NCI-H2081 treated with DMSO at 0.1 percent for 48 hours (cell line): ENCODE measurements at places on chromosomes 13 and 19.

DNA sequence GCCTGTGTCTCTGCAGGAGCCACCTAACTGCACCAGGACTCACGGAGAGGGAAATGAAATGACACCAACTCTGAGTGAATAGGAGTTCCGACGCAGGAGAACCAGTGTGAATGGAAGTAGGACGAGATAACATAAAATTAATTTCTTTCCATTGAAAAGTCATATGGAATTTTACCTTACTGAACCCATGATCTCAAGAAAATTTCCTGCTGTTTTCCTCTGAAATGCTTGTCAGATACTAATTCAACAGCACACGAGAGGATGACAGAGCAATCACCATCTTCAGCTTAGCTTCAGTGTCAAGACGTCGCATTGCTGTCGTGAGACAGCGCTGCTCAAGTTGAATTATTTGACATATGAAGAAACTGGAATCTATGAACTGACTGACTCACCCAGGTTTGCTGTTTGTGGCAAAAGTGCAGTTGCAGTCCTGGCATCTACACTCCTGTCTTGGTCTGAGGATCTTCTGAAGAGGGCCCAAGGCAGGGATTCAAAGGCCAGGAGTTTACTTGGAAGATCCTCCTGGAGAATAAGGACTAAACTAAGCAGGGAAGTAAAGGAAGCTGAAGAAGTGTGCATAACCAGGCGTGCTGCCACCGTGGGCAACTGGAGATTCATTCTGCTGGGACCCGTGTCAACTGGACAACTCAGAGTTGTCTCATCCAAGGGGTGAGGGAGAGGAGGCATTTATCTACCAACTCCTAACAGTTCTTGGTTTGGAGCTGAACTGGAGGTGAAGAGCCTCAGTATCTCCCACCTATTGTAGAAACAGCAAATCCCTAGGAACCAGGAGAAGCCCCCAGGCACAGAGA, 214.4 kb upstream of the IRS2 start:
- no peak for DNase-seq

GRCh38 chr13:34104853-34105252, 286.9 kb downstream of the RFC3 start:
- no peak for DNase-seq

- no peak for DNase-seq
Observed at GRCh38 chr13:59671881-59672280, 491.8 kb downstream of the DIAPH3 start.

- no peak for DNase-seq
Observed at GRCh38 chr19:12544401-12544876, 6.8 kb downstream of the ZNF564 start.

DNA sequence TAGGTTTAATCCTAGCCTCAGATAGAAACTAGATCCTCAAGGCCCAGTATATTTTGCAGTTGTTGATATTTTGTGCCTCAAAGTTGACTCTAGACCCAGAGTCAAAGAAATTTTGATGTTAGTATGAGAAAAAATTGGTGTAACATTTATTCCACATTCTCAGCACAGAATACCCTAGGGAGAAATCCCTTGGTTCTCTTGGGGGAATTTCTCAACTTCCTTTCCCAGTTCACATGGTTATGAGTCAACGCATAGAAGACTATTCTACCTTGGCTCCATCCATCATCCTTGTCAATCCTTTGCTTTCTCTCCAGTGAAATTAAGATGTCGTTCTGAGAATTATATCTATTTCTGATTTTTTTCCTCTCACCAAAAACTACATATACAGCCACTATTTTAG, 145.3 kb downstream of the POSTN start:
- DNase-seq = no peak

DNA sequence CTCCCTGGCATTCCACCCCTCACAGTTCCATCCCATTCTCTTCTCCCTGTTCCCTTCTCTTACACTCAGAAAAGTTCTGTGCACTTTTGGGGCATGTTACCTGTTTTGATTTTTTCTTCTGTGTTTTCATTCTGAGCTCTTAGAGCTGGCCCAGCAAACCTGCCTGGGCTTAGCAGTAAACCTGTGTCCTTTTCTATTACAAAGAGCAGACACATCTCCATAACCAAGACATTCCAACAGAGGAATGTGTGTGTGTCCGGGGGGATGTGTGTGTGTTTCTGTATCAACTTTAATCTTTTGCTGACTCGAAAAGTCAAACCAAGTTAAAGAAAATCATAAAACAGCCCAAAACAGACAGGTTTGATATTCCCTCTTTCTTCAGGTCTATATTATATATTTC, 49.1 kb upstream of the SOX21 start:
- no peak for DNase-seq

DNA sequence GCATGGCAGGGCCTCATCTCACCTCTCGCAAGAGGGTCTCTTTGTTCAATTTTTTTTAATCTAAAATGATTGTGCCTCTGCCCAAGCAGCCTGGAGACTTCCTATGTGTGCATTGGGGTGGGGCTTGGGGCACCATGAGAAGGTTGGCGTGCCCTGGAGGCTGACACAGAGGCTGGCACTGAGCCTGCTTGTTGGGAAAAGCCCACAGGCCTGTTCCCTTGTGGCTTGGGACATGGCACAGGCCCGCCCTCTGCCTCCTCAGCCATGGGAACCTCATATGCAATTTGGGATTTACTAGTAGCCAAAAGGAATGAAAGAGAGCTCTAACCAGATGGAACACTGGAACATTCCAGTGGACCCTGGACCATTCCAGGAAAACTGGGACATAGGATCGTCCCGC, 8.0 kb downstream of the FXYD3 start:
- DNase-seq = no peak

- DNase-seq = no peak
Observed at GRCh38 chr13:33978653-33979052, 160.7 kb downstream of the RFC3 start.

DNA sequence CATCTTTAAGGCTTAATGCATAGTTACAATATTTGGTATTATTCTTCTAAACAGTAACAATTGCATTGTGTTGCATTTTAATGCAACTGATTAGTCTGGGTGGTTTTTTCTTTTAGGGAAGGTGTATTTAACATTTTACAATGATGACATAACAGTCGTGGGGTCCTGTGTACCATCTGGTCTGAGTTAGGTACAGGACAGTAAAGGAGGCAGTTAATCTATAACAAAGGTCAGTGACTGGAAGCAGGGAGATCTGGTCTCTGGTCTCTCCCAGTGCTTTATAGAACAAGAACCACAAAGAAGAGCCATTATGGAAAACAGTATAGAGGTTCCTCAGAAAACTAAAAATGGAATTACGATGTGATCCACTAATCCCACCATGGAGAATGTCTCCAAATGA, 2.7 kb upstream of the OR7G2 start:
- DNase-seq = no peak

- no peak for DNase-seq
Observed at GRCh38 chr19:2423071-2423914, 4.1 kb downstream of the TIMM13 start.

GRCh38 chr19:519449-519865, 12.1 kb upstream of the CDC34 start:
- no peak for DNase-seq

- no peak for DNase-seq
Observed at GRCh38 chr19:55546011-55546410, 668 bp upstream of the SBK3 start.

- DNase-seq = no peak
Observed at GRCh38 chr19:34418300-34418699, 9.9 kb upstream of the UBA2 start.

GRCh38 chr13:106755542-106755941, 187.6 kb upstream of the ARGLU1 start:
- DNase-seq = no peak

DNA sequence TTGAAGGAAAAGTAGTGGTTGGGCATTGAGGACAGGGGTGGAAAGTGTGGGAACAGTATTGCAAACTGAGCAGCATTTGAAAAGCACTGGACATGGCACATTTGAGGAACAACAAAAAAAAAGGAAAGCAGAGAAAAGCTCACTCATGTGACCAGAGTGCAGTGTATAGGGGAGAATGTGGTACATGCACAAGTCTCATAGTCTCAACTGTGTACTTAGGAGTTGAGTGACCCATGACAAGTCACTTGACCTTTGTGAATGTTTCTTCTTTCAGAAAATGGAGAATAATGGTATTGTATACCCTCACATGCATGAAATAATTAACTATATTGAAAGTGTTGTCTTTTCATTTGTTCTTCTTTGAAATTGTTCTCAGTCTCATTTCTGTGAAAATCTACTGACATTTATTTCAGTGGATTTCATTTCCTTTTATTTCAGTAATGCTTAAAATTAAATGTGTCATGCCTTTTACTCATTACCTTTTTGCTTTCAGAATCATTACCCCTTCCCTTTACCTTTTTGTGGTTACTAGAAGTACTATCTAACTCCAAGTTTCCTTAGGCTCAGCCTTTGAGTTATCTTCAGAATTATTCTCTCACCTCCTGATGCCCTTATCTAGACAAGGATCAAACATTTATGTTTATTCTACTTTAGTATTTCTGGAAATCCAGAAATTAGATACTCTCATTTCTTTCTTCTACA, 79.1 kb upstream of the MLNR start:
- DNase-seq = no peak

DNA sequence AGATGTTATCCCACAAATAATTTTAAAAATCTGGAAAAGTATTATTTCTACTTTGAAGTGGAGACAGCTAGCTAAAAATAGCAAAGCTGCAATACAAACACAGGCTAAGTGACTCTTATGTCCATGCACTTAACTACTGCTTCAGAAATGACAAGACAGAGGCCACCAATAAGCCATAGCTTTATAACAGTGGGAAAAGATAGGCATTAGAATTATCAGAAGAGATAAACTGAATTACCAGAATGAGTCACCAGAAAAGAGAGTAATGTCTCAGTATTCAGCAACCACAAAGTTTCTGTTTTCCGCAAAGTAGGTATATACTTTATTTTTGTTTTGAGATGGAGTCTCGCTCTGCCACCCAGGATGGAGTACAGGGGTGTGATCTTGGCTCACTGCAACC, 17.1 kb downstream of the CLN5 start:
- no peak for DNase-seq

DNA sequence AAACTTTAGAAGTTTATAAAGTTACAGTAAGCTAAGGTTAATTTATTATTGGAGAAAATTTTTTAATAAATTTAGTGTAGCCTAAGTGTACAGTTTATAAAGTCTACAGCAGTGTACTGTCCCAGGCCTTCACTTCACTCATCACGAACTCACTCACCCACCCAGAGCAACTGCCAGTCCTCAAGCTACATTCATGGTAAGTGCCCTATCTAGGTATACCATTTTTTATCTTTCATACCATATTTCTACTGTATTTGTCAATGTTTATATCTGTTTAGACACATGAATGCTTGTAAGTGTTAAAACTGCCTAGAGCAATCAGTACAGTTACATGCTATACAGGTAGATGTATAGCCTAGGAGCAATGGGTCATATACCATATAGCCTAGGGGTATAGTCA, 12.5 kb downstream of the INTS6 start:
- DNase-seq = no peak

- no peak for DNase-seq
Observed at GRCh38 chr13:112928020-112928971, 40.7 kb upstream of the MCF2L start.

- DNase-seq = no peak
Observed at GRCh38 chr13:98972627-98973026, 5.2 kb downstream of the DOCK9 start.

DNA sequence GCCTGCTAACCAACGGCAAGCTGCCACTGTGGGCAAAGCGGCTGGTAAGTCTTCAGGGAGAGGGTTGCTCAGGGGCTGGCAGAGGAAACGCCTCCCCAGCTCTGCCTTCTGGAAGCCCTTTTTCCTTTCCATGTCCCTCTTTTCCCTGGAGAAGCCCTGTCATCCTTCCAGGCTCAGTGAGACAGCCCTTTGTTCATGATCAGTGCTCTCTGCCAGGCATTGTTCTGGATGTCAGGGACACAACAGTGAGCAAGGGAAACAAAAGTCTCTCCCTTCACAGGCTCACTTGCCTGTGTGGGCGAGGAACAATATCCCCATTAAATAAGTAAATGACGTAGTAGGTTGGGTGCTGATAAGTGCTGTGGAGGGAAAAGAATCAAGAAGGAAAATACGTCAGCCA, 13.9 kb upstream of the OVOL3 start:
- DNase-seq = no peak

DNA sequence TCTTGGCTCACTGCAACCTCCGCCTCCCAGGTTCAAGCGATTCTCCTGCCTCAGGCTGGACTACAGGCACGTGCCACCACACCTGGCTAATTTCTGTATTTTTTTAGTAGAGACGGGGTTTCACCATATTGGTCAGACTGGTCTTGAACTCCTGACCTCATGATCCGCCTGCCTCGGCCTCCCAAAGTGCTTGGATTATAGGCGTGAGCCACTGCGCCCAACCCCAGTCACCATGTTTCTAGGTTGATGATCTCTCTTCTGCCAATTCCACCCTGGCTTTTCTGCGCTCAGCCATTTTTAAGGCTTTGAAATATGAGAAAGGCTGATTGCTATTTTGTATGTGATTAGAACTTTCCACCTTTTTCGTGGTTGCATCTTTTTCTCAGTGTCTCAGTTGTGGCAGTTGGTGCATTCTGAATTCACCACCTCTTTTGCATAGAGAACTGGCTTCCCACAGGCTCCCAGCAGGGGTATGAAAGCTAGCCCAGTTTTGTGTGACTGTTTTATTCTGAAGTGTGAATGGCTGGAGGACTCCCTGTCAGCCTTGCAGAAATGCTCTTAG, 15.5 kb downstream of the CEACAM1 start:
- DNase-seq = no peak

DNA sequence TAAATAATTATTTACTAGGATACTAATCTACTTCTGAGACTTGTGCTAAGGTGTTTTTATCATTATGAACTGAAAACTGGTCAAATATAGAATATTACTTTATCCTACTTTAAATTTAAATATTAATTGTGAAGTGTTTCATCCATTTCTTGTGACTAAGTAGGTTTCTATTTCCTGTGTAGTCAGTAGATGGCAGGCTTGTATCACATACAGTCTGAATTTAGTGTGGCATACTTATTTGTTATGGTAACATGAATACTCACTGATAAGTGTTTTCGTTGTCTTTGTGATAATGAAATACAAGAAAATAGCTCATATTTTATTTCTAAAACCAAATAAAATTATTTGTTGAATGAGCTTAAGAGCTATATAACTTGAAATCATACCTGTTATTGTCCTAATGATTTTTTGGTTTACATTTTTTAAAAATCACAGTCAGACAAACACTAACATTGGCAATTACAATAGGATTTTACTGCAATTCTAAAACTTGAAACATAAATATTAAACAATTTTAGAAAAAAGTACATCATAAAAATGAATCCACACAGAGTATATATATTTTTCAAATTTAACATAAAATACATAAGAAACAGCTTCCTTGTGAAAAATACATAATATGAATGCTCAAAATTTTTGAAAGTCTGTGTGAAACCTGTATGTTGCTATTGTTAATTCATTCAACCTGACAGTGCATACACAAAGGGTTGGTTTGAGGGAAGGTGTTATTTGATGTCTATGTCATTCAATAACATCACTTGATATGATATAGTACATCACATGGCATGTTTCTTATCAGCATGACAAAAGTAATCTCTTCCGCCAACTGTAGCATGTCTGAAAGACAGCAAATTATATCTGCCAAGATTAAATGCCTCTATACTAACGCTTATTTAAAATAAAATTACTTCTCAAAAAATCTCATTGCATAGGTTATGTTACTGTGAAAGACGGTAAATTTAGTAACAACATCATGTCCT, 904.8 kb upstream of the PCDH20 start:
- peak; percentile 45 for DNase-seq

- no peak for DNase-seq
Observed at GRCh38 chr19:58277748-58278540, 811 bp upstream of the ZNF8 start.
